RPMI8226 (cell line): ENCODE measurements at places on chromosomes 12 and 14.

GRCh38 chr14:80522411-80522810 is 311.1 kb upstream of the DIO2 start:
- no peak for DNase-seq

- no peak for DNase-seq
These were observed 73.4 kb downstream of the PITPNM2 start for GRCh38 chr12:123077298-123078119.

- DNase-seq: peak; percentile 97
These were observed 1.2 kb downstream of the MGP start for GRCh38 chr12:14884458-14884878.

GRCh38 chr14:89920056-89920455 is 34.5 kb downstream of the EFCAB11 start:
- DNase-seq: no peak

DNA sequence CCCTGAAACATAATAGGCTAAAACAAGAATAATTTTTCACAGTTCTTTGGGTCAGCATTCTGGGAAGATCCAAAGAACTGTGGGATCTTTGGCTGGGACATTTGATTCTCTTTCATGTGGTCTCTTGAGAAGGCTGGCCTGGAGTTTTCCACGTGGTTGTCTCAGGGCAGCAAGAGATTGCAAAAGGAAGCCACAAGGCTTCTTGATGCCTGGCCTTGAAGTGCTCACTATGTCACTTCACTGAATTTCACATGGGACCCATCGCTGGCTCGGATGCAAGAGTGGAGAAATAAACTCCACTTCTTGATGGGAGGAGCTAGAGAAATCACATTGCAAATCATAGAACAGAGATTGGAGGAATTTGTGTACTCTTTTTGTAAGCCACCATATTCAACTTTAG is 343.4 kb downstream of the MED13L start:
- DNase-seq: no peak

DNA sequence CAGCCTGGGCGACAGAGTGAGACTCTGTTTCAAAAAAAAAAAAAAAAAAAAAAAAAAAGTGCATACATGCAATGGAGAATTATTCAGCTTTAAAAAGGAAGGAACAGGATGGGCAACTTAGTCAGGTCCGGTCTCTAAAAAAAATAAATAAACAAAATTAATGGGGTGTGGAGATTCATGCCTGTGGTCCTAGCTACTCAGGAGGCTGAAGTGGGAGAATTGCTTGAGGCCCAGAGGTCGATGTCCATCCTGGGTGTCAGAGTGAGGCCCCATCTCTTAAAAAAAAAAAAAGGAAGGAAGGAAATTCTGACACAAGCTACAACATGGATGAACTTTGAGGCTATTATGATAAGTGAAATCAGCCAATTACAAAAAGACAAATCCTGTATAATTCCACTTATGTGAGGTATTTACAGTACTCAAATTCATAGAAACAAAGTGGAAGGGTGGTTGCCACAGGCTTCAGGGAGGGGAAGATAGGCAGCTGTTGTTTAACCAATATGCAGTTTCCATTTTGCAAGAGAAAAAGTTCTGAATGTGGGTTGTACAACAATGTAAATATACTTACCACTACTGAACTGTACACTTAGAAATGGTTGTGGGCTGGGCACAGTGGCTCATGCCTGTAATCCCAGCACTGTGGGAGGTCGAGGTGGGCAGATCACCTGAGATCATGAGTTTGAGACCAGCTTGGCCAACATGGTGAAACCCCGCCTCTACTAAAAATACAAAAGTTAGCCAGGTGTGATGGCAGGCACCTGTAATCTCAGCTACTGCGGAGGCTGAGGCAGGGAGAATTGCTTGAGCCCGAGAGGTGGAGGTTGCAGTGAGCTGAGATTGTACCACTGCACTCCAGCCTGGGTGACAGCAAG is 12.3 kb upstream of the APOF start:
- peak; percentile 33 for DNase-seq

DNA sequence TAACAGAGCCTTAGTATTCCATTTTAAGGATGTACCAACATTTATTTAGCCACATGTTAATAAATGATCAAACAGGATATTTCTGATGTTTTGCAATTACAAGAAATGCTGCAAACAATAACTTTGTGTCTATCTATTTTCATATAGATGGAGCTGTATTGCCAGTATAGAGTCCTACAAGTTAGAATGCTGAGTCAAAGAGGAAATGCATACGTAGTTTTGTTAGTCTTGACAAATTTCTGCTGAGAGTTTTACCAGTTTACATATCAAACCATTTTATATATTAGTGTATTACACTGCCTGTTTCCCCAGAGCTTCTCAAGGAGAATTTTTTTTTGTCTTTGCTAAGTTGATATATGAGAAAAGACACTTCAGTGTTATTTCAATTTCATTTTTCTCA is 541.7 kb downstream of the SLC16A7 start:
- DNase-seq: no peak

GRCh38 chr12:18158774-18159557 is 69.0 kb upstream of the RERGL start:
- DNase-seq: peak; percentile 69

DNA sequence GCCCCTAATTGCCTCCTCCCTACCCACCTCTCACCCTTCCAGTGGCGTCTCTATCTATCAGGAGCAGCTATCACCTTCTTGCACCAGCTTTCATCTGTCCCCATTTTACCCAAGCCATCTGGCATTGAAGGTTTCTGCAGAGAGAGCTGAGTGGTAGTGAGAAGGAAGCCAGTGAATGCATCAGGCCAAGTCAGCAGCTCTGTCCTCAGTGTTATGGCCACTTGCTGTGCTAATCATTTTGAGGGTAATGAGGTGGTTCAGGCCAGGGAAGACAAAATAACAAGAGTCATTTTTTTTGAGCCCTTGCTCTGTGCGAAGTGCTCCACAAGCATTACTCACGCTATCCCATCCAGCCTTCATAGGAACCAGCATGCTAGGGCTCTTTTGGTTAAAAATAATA is 164.7 kb downstream of the SUDS3 start:
- DNase-seq: no peak

GRCh38 chr12:108853981-108854446 is 3.4 kb downstream of the SSH1 start:
- DNase-seq: no peak

- DNase-seq: no peak
These were observed 19.9 kb downstream of the PPP2R5C start for GRCh38 chr14:101781240-101782061.

DNA sequence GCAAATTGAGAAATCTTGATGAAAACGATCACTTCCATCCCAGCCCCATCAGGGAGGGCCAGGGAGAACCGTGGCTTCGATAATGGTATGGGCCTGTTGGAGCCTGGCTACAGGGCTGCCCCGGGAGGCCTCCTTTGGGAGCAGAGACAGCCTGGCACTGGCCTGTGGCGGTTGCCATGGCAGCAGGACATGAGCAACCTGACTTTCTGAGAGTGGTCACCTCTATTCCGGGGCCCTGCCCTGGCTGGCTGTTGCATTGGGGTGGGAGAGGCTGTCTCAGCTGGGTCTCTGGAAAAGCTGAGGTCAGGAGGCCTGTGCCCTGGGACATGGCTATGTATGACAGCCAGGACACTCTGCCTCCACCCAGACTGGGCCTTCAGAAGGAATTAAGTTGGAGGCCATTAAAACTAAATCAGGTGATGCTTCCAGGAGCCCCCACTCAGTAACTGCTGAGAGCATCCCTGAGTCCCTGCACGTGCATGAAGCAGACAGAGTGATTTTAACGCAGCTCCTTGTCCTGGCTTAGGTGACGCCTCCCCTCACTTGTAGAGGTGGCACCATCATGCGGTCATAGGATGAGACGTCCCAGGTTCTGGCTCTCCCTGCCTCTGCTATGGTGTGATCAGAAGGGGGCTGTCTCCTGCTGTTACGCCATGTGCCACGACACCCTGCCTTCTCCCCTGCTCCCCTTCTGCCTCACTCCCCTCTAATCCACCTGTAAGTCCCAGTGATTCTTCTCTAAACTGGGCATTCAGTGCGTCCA is 126.3 kb downstream of the SLC25A47 start:
- DNase-seq: no peak

DNA sequence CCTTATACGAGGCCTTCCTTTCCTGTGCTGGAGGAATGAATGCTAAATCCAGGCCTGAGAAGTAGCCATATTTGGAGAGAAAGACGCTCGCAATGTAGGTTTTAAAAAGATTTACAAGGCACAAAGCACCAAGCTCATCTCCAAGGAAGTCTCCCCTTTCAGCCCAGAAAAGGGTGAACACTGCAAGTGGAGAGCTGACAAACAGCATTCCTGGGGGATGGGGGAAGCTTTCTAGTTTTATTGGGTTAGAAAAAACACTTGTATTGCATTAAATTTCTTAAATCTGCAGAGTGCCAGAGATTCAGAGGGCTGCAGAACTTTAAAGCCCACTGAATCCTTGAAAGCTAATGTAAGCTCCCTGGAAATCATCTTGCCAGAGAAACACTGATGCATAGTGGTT is 34.6 kb downstream of the CCDC60 start:
- no peak for DNase-seq

DNA sequence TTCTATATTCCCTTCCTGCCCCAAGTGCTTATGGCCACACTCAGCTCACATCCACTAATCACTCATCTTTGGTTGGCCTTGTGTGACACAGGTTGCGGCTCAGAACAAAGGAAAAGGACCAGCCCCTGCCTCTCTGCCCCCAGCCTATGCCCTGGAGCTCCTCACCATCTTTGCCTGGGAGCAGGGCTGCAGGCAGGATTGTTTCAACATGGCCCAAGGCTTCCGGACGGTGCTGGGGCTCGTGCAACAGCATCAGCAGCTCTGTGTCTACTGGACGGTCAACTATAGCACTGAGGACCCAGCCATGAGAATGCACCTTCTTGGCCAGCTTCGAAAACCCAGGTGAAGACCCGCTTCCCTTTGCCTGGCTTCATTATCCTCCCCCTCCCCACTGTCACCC is 15.8 kb upstream of the OAS2 start:
- no peak for DNase-seq

DNA sequence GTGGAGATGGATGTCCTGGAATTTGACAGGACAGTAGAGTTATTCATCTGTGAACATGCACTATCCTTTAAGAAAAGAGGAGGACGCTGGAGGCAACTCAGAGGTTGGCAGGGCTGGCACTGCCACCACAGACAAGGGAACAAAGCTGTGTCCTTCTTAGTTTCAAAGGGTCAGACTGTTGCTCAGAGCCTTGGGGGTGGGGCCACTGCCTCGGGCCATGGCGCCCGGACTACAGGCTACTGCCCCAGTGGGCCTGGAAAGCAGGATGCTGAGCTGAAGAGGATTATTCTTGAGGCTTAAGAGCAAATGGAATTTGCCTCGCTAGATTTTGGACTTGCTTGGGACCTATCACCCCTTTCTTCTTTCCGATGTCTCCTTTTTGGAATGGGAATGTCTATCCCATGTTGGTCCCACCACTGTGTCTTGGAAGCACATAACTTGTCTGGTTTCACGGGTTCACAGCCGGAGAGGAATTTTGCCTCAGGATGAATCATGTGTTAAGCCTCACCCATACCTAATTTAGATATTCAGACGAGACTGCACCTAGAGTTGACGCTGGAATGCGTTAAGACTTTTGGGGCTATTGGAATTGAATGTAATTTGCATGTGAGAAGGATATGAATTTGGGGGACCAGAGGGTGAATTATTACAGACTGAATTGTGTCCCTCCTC is 114.8 kb upstream of the RFLNA start:
- no peak for DNase-seq

DNA sequence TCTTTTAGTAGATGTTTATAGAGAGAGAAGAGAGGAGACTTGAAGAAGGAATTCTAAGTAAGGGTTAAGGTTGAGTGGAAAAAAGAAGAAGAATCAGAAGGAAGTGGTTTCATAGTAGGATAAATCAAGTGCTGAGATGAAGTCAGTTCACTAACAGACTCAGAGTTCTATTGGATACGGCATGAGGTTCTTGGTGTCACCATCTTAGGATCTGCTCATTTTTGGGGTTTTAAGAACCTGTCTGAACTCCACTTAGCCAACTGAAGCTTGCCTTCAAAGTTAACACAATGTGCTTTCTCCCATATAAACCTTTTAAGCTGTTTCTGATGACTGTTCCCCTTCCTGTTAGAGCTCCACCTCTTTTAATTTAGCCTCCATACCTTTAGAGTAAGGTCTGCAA is 152.6 kb downstream of the PRKCH start:
- DNase-seq: no peak

GRCh38 chr12:101204602-101205304 is 5.3 kb downstream of the SLC5A8 start:
- no peak for DNase-seq

- DNase-seq: no peak
These were observed 65.2 kb upstream of the HSPB8 start for GRCh38 chr12:119113496-119113986.

DNA sequence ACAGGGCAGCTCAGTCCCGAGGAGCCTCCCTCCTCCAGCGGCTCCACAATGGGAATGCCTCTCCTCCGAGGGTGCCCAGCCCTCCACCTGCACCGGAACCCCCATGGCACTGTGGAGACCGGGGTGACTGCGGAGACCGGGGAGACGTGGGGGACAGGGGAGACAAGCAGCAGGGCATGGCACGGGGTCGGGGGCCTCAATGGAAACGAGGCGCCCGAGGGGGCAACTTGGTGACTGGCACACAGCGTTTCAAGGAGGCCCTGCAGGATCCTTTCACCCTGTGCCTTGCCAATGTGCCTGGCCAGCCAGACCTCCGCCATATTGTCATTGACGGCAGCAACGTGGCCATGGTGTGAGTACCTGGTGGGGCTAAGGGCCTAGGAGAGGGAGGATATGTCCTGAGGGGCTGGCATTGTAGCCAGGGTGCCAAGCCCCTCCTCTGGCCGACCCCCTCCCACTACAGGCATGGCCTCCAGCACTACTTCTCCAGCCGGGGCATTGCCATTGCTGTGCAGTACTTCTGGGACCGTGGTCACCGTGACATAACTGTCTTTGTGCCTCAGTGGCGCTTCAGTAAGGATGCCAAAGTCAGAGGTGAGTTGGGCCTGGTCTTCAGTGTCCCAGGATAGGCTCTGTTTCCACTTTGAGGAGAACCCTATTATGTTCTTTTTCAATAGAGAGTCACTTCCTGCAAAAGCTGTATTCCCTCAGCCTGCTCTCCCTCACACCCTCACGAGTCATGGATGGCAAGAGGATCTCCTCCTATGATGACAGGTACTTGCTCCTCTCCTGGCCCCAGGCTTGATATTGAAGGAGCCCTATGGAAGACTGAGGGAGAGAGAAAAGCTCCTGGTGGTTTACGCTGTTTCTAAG is 2.7 kb downstream of the KHNYN start:
- no peak for DNase-seq

GRCh38 chr14:51094282-51094821 is 553 bp downstream of the TRIM9 start:
- DNase-seq: no peak

DNA sequence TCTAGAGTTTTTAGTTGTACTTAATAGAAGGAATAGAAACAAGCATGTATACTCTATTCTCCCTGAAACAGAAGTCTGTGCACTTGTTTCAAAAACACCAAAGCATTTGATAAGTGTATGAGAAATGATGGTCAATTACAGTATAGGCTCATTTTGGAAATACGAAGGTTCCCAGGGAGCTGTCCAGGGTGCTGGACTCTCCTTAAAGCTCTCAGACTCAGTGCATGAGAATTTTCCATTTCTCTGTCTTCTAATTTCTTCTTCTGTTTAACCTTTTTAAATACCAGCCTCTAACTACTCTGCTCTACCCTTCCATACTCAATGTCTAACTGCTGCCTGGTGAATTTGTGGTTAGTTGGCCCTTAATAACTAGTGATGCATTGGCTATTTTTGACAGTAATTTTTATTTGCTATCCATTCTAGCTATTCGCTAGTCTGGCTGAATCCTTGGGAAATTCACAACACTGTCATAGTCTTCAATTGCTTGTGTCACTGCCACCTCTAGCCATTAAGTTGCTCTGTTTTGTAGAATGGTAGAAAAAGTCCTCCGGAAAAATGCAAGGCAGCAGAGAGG is 229.2 kb downstream of the NRXN3 start:
- peak; percentile 28 for DNase-seq

GRCh38 chr12:83122623-83122934 is 435.9 kb downstream of the TMTC2 start:
- no peak for DNase-seq
